Stimulated activated naive CD4-positive, alpha-beta T cell (primary cell): ENCODE measurements at places on chromosomes 16 and 17.

GRCh38 chr17:46942441-46943217, 19.7 kb downstream of the GOSR2 start:
- peak; percentile 15 for DNase-seq

DNA sequence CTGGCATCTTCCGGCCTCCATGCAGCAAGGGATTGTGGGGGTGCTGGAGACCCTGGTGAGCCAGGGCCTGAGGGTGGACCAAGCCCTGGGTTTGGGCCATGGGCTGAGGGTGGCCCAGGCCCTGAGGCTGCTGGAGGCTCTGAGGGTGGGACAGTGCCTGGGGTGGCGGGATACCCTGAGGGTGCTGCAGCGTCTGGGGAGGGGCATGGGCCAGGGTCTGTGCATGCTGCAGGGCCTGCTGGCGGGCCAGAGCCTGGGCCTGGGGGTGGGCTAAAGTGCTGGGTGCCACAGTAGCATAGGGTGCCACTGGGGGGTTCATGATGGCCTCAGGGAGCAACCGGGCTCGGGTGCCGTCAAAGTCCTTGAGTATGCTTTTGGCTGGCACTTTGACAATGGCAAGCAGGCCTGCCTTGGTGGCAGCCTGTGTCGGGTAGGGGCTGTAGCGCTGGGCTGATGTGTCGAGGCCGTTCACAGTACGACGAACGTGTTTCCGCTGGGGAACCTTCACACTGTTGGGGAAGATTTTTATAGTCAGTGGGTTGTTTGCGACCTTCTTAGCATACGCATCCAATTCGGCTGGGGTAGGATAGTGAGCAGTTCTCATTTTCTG, 15.6 kb downstream of the TRAF4 start:
- no peak for DNase-seq

DNA sequence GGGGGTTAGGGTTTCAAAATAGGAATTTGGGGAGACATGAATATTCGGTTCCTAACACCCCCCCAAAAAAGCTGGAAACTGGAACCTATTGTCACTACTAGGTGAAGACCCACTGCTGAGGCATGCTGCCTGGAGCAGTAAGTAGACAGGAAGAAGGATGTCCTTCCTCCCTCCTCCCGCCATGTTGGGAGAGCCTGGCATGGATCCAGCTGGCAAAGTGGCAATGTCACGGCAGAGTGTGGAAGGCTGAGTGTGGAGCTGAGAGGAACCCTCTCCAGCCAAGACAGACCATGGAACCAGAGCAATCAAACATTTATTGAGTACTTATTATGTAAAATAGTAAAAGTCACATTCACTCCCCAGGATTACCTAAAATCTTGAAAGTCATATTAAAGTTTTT, 49.0 kb downstream of the CCDC182 start:
- DNase-seq, result no peak

- DNase-seq, result no peak
Measured at GRCh38 chr17:4810696-4811290, 3.8 kb downstream of the PLD2 start.

GRCh38 chr16:6616746-6617145, 715.9 kb upstream of the RBFOX1 start:
- no peak for DNase-seq

- DNase-seq, result peak; percentile 26
Measured at GRCh38 chr17:40541873-40542557, 23.3 kb downstream of the CCR7 start.

- no peak for DNase-seq
Measured at GRCh38 chr17:50986989-50987660, 121.0 kb upstream of the TOB1 start.

GRCh38 chr17:325270-326009, 27.2 kb downstream of the RPH3AL start:
- no peak for DNase-seq

- DNase-seq, result no peak
Measured at GRCh38 chr16:78639775-78640174, 540.3 kb downstream of the WWOX start.

GRCh38 chr17:64531955-64532371, 25.2 kb downstream of the CEP95 start:
- no peak for DNase-seq

GRCh38 chr17:57068222-57068658, 16.8 kb upstream of the AKAP1 start:
- DNase-seq, result no peak

DNA sequence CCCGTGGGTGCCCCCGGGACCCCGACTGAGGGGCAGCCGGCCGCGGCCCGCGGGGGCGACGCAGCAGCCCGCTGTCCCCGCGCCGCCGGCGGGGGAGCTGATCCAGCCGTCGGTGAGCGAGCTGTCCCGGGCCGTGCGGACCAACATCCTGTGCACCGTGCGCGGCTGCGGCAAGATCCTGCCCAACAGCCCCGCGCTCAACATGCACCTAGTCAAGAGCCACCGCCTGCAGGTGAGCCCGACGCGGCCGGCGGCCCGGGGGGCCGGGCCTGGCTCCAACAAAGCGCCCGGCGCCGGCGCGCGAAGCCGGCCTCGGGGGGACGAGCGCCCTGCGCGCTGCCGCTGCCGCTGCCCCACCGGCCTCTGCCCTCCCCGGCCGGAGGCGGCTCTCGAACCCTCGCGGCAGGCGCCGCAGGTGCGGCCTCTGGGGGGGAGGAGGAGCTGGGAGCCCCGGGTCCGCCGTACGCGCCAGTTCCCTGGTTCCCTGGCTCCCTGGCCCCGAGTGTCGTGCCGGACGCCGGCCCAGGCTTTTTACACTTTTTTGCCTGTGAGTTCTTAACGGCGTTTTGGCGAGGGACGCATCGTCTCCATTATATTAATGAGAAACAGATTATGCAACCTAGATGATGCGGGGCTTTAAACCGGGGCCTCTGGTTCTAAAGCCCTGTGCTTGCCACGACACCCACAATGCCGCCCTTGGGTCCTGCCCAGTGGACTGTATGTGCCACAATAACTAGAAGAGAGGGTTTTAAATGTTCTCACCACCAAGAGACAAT, 521 bp downstream of the ATMIN start:
- peak; percentile 45 for DNase-seq

DNA sequence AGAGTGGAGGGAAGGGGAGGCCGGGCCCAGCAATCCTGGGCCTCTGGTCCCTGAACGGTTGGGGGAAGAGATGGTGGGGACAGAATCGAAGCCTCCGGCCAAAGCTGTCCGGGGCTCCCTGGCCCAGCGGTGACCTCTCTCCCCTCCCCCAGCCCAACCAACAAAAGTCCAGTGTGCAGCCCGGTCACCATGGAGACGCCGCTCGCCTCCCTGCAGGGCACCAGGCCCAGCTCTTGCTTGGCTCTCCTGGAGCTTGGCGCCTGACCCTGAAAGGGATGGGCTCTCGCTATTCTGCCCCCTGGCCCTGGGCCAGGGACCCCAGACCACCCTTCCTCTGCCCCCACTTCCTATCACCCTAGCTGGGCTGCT, 1.3 kb downstream of the METRN start:
- no peak for DNase-seq

DNA sequence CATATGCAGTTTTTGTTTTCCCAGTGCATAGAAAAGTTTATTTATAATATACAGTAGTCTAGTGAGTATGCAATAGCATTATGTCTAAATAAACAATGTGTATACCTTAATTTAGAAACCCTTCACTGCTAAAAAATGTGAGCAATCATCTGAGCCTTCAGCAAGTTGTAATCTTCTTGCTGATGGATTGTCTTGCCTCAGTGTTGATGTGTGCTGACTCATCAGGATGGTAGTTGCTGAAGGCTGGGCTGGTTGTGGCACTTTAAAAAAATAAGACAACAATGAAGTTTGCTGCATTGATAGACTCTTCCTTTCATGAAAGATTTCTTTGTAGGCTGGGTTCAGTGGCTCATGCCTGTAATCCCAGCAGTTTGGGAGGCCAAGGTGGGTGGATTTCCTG, 13.9 kb upstream of the CAPNS2 start:
- DNase-seq, result no peak

DNA sequence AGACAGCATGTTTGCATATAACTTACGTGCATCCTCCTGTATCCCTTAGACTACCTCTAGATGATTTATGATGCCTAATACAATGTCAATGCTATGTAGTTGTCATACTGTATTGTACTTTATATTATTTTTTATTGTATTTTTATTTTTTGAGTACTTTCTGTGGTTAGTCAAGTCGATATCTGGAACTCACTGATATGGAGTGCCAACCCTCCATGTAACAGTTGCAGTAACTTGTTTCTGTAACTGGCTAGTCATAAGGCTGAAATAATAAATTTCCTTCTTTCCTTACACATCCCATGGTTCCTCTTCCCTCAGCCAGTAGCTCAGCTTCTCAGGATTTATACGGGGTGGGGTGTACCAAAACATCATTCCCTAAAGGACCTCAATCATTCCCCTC, 23.5 kb downstream of the MPHOSPH6 start:
- DNase-seq, result no peak

DNA sequence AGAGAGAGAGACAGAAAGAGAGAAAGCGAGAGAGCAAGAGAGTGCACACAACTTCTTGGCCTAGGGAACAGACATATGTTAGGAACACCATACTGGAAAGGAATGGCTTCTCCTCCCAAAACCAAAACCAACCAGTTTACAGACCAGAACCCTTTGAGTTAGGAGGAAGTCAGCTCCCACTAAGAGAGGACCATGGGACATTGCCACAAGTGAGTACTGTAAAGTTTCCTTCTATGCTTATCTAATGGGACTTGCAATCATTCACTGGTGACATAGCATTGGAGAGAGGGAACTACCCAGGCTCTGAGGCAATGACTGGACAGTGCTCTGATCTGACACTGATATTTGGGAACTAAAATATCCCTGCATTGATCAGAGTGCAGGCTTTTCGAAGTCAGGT, 32.4 kb downstream of the TBC1D3B start:
- no peak for DNase-seq

- no peak for DNase-seq
Measured at GRCh38 chr16:918741-919657, 51.8 kb downstream of the LMF1 start.

DNA sequence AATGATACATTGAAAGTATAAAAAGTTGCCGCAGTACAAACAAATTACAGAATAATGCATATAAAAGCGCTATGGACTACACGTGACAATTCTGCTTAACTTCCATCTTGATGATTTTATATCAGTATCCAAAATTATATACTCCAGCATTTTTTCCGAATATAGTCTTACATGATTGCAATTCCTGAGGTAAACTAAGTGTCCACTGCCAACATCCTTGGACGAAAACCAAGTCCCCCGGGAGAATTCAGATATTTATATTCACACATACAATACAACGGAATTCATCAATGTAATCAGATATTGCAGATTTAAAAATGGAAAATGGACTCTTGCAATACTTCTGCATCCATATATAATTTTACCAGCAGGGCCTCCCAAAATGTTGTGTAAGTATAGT, 8.9 kb upstream of the MYH11 start:
- DNase-seq, result no peak

GRCh38 chr17:81119223-81120148, 45.8 kb upstream of the PVALEF start:
- DNase-seq, result peak; percentile 82

DNA sequence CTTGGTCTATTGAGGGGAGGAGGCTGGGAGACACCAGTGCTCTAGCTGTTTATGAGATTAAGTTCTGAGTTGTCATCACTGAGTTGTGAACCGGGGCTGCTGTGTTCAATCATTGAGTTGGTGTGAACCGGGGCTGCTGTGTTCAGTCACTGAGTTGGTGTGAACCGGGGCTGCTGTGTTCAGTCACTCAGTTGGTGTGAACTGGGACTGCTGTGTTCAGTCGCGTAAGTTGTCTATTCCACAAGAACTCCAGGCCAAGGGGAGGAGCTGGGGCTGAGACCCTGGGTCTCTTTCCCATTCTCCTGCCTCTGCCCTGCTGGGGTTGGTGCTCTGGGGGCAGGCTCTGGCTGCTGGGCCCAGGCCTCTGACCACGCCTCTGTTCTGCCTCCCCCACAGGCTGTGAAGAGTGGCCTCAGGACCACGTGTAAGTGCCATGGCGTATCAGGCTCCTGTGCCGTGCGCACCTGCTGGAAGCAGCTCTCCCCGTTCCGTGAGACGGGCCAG, 24.5 kb downstream of the WNT9B start:
- DNase-seq, result no peak

GRCh38 chr17:16442594-16443510, 27.5 kb downstream of the TRPV2 start:
- no peak for DNase-seq

- no peak for DNase-seq
Measured at GRCh38 chr16:62046801-62047200, 10.6 kb upstream of the CDH8 start.

DNA sequence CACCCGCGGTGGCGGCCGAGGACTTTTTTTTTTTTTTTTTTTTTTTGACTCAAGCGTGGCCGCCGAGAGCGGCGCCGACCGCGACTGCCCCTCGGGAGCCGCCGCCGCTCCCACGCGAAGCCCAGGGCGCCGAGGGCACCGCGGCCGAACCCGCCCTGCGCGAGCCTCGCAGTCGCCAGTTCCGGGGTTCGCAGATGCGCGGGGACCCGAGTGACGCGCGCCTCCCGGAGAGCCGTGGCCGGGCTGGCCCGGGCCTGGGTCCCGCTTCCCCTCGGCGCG, 1.1 kb downstream of the METRNL start:
- no peak for DNase-seq

DNA sequence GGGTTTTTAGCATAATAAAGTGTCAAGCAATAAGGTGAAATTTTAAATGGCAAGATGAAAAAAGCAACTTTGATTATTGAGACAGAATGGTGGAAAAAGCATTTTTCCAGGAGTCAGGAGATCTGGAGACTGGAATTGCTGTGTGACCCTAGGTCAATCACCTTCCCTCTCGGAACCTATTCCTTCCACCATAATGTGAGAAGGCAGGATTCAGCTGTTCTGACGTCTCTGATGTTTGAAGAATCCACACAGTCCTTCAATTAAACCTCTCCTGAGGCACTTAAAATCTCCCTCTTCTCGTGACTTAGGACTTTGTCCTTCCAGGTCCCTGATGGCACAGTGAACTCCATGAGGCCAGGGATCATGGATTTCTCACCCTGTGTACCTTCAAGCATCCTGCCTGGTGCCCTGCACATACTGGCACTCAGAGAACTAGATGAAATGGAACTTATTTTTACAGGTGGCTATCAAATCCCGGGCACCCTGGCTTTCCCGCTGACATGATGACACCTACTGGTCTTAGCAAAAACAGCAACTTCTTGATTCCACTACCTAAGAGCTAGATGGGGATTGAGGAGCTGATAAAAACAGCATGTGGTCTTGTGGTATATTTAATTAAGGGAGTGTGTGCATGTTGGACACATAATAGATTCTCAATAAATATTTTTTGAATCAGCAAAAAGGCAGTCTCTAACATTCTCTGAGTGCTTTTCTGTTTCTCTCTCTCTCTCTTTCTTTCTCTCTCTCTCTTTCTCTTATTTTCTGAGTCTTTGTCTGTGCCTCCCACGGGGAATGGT, 2.3 kb upstream of the CCDC182 start:
- DNase-seq, result peak; percentile 39

DNA sequence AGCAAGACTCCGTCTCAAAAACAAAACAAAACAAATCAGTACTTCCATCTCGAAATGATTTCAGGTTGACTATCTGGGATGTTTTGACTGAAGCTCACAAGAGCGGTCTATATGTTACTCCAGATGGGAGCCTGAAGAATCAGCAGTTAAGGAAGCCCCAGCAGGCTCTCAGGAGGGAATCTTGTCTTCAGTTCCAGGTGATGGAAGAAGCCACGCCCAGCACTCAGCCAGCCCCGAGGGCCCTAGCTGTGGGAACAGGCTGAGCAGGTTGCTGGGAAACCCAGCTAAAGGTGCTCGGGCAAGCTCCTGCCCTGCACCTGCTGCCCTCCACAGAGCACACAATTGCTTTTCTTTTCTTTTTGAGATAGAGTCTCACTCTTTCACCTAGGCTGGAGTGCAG, 32.4 kb downstream of the WIPI1 start:
- DNase-seq, result no peak
